ENCODE measurements at places on chromosomes 2 and 18.

DNA sequence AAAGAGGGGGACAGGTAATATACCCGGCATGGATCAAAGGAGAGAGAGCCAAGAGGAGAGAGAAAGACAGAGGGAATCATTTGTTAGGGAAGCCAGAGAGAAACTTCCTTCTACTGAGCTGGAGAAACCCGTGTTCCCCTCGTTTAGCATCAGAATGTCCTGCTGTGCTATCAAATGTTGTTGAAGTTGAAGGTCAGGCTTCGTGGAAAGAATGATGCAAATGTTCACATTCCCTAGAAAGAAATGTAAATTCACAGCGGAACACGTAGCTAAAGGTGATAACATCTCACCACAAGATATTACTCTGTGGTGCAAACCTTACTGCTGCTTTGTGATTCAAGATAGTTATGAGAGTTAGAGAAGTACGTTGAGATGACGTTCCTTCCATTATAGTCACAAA is 258.1 kb downstream of the LNPK start:
- no peak for DNase-seq

- DNase-seq = no peak
These were observed 143.5 kb downstream of the AQP4 start for GRCh38 chr18:26721854-26722564.

GRCh38 chr2:178367344-178367743 is 83.6 kb downstream of the PRKRA start:
- DNase-seq = no peak

GRCh38 chr2:106020821-106021661 is 173.1 kb downstream of the UXS1 start:
- no peak for DNase-seq

DNA sequence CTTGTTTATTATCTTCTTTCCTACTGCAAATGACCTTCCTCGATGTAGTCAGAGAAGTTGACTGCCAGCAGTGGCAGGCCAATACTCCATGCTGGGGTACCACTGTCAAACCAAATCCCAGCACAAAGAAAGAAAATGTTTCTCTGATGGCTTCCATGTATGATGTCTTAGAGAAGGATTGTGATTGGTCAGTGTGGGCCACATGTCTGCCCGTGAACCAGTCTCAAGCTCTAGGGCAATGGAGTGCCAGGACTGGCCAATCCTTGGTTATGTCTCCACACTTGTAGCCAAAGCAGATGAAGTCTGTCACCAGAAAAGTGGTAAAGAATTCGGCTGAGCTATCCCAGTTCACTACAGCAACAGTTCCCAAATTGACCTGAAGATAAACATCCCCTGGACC is 17.6 kb upstream of the SMAD4 start:
- DNase-seq = no peak

DNA sequence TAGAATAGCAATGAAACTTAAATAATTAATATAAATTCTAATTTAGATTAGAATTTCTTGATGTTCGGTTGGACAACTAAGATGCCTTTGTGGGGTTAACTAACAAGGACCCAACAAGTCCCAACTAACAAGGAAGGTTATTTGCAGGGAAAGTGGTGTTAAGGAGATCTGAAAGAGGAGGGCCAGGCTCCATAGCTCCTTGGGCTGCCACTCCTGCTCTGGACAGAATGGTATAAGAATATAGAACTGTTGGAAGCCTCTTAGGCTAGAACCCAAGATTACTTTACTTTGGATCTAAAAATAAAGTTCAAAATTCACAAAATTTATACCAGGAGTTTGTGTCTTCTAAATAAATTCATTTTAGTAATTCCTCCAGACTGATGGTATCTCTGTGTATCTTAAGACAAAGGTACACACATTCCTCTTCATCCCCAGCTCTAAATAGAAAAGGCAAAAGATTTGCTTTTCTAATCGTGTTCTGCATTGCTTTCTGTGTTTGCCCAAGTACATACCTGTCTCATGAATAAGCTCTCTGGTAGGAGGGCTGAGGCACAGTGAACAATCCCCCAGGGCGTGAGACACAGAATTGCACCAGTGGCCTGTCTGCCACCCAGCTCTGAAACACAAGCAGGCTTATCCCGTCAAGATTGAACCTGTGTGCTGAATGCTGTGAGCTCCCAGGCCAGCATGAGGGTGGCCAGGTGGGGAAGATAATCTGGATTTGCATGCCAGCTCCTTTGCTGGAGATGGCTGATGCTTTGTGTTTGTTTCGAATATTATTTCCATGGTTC is 176.0 kb downstream of the ACKR3 start:
- DNase-seq = peak; percentile 48

- DNase-seq = no peak
These were observed 110.7 kb downstream of the KLHL29 start for GRCh38 chr2:23495661-23496114.

- peak; percentile 70 for DNase-seq
These were observed 151.3 kb downstream of the NEDD4L start for GRCh38 chr18:58195278-58195765.

- no peak for DNase-seq
These were observed 52.5 kb downstream of the ZNF516 start for GRCh38 chr18:76442413-76443171.

DNA sequence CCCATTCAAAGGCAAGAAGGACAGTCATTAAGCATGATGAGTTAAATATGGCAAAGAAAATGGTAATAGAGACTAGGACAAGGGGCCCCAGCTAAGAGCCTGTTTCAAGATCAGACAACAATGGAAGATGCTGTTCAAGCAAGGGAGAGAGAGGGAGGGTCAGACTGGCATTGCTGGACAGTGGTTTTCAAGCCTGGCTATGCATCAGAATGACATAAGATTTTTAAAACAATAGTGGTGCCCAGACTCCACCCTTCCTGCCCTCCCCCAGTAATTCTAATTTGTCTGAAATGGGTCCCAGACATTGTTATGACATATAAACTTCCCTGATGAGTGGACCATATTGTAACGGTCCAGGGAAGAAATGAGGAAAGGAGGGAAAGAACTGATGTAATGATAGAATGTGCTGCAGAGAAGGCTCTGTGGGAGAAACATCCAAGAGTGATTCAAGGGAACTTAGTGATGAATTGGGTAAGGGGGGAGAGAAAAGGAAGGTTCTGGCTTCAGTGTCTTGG is 112.9 kb upstream of the TRIB2 start:
- DNase-seq = no peak

- no peak for DNase-seq
These were observed 31.8 kb downstream of the STRADB start for GRCh38 chr2:201483342-201483741.

DNA sequence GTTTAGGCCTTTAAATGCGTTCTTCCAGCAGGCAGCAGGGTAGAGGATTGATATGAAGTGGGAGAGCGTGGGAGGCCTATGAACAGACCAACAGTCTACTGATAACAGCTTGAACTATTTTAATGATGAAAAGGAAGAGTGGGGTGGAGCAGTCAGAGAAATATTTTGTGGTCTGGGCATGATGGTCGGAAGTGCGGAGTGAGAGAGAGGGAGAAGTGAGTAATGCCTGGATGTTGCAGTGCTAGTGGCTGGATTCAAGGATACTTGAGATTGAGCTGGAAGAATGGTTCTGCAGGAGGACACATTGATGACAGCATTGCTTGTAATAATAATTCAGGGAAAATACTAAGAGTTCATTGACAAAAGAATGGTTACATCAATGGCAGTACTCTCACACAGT is 151.0 kb upstream of the DAPL1 start:
- DNase-seq = no peak

- DNase-seq = no peak
These were observed 176.9 kb downstream of the PARD3B start for GRCh38 chr2:204722207-204722606.

- peak; percentile 82 for DNase-seq
These were observed at the start of gene INPP1 for GRCh38 chr2:190343536-190344275. TSS of gene INPP1 (plus strand) at chr2:190343589. CDS start at chr2:190360103, 16,514 bp downstream.

GRCh38 chr2:191125646-191126045 is 25.1 kb downstream of the STAT4 start:
- no peak for DNase-seq

DNA sequence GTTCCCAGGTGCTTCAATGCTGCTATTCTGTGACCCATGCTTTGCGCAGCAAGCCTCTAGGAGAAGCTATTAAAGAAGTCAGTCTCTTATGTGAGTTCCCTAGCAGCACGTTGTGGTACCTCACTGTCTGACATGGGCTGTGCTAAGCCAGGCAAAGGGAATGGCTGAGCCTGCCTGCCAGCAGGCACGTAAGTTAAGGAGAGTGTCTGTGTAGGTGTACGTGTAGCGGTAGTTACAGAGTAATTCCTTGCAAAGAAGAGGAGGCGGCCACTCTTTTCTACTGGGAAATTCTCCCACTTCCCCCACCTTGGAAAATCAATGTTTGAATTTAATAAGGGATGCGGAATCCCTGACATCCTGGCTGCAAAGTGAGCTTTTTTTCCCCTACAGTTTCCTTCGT is 123.5 kb upstream of the LYPD1 start:
- DNase-seq = no peak

GRCh38 chr18:74582642-74583041 is 15.0 kb upstream of the ZNF407 start:
- DNase-seq = no peak

- DNase-seq = no peak
These were observed 9.4 kb downstream of the INPP4A start for GRCh38 chr2:98454073-98454472.
